ENCODE measurements at places on chromosomes 7 and 10.

DNA sequence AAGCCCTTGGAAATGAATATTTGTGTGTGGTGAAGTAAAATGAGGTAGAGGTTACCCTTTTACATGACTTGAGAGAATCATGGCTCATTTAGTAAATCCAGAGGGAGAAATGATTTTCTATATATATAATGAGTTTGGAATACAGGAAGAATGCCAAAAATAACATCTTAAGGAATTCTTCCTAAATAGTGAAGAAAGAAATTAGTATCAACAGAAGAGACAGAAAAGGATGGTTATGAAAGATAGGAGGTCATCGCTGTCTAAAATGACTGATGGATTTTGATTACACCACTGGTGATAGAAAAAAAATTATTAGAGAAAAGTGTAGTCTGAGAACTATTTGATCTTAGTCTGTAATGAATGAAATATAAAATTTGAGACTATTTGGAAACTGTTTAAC lies 283.0 kb downstream of the ADK start:
- no peak for DNase-seq

GRCh38 chr10:33385015-33385414 lies 50.5 kb upstream of the NRP1 start:
- DNase-seq, result no peak

GRCh38 chr10:64115908-64116643 lies 594.9 kb downstream of the REEP3 start:
- no peak for DNase-seq

- no peak for DNase-seq
Observed at GRCh38 chr7:83040484-83040883, 122.2 kb downstream of the PCLO start.

DNA sequence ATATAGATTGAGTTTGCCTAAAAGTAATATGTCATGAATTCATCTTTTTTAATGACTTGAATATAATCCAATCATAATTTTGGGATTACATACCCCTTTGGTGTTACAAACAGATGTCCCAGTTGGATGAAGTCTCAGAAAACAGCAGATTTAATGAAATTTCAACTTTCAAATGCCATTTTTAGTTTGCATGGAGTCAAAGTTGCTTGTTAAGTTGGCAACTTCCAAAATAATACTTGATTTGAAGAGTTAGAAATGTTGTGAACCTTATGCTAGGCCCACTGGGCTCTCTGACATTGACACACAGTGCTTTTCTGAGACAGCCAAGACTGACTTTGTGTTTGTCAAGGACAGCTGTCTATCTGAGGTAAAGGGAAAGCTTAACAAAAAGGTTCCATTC lies 248.1 kb downstream of the KIF20B start:
- DNase-seq, result no peak

- DNase-seq, result no peak
Observed at GRCh38 chr10:128130051-128130450, 3.8 kb upstream of the MKI67 start.

- no peak for DNase-seq
Observed at GRCh38 chr10:110215286-110216170, 8.1 kb downstream of the MXI1 start.

DNA sequence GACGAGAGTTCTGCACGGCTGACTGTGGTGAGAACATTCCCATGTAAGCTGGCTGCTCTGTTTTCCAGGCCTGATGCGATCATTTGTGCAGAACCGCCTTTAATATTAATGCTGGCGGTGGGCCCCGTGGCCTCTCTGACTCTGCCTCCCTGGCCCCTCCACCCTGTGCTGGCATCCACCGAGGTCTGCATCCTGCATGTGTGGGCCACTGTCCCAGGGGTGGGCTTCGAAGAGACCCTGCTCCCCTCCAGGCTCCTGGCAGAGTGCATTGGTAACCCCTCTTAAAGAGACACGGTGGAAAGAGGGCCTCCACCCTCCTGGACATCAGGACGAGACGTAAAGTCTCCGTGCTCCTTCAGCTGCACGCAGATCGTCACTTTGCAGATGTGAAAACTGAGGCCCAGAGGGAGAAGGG lies 67.3 kb upstream of the FAM20C start:
- DNase-seq, result no peak
